ENCODE measurements at places on chromosomes 13 and 19. TPM values are rescaled to one million over a fixed set of nuclear protein-coding genes. Genes with fewer than 3 reads are reported as not detected.

GRCh38 chr13:45101327-45102018, 18.8 kb upstream of the GTF2F2 start:
- DNase-seq = no peak

DNA sequence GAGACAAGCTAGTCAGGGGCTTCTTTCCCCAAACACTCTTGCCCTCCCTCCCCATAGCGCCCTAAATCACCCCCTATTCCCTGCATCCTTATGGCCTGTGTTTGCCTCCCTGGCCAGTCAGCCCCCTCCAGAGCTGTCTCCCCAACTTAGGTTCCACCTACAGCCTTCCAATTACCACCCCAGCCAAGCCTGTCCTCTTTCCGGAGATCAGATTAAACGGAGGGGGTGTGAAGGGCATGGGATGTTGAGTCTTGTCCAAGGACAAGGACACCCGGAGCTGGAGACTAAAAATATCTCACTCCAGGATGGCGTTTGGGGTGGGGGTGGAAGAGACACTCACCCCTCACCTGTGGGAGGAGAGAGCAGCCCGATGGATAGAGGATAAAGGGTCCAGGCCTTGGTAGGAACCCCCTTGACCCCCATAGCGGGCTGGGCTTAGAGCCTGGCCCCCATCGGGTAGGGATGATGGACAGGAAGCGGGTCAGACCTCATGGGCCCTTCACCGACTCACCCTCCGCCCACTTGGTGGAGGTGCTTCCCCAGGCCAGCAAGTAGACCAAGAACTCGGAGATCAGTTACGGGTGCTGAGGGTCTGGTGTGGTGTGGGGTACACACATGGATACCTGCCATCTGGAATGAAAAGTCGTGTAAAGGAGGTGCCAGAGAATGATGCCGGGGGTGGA, 6.0 kb downstream of the ZNF865 start:
- no peak for DNase-seq

- DNase-seq = no peak
These were observed 153.7 kb downstream of the KLF5 start for GRCh38 chr13:73212482-73212881.

GRCh38 chr13:35887115-35887666, 244.0 kb downstream of the DCLK1 start:
- no peak for DNase-seq

DNA sequence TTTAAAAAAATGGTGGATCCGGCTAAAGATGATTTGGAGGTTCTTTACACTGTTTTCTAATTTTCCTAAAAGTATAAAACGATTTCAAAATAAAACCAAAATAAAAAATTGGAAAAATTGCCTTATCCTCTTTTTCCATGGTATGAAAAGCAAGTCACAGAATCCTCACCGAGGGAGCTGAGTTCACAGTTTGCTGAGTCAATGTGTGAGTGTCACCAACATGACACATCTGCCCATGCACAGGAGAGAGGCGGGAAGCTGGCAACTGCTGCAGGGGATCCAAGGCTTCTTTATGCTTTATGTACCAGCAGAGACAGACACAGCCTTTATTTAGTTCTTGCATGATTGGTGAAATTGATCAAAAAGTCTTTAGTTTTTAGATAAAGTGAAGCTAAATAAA, 157.8 kb downstream of the TNFSF13B start:
- DNase-seq = no peak

DNA sequence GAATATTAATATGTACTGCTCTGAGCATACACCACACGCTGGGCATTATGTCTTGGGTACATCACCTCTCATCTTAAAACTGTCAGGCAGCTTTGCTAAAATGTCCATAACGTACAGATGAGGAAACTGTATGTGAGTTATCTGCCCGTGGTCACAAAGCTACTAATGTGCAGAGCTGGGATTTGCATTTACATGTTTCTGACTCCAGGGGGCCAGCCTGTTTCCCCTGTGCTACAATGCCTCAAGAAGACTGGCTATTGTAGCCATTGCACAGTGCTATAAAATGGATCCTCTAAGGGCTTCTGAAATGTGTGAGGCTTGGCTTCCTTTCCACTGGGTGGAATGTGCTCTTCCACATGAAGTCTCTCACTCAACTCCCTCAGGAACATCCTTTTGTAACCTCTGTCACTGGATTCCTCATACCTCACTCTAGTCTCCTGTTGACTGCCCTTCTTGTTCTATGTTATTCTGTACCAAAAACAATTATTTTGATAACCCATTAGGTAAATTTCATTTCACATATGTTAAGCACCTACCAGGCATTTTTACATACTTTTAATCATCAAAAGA, 95.6 kb upstream of the HTR2A start:
- DNase-seq = no peak

DNA sequence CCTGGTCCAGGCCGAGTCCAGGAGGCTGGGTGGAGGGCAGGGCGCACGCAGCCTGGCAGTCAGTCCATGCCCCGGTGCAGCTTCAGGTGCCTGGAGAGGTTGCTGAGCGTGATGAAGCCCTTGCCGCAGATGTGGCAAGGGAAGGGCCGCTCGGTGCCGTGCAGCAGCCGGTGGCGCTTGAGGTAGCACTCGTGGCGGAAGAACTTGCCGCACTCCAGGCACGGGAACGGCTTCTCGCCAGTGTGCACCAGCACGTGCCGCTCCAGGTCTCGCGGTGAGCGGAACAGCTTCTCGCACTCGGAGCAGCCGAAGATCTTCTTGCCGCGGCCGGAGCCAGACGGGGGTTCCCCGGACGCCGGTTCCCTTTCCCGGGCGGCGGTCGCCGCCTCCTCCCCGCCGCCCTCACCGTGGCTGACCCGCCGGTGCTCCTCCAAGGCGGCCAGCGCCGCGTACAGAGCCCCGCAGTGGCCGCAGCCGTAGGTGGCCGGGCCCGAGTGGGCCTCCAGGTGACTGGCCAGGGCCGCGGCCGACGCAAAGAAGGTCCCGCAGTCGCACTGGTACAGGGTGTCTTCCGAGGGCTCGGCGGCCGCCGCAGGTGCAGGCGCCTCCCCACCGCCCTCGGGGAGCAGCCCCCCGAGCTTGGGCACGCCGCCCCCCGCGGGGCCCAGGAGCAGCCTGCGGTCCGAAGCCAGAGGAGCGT, 6.8 kb downstream of the FIZ1 start:
- DNase-seq = no peak

DNA sequence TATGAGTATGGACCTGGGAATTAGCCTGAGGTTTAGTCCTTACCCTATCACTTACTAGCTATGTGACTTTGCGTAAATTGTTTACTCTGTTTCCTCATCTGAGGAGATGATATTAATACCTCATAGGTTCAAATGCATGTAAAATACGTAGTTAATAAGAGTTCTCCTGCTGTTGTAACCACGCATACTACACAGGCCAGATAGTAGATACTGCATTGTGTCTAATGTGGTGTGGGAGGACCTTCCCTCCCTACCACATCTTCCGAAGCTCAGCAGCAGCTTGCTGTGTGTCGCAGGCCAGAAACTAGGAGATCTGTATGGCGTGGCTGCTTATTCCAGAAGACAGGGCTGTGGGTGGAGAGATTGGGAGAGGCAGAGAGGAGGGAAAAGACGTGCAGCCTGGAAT, 23.0 kb downstream of the GTF2F2 start:
- no peak for DNase-seq

DNA sequence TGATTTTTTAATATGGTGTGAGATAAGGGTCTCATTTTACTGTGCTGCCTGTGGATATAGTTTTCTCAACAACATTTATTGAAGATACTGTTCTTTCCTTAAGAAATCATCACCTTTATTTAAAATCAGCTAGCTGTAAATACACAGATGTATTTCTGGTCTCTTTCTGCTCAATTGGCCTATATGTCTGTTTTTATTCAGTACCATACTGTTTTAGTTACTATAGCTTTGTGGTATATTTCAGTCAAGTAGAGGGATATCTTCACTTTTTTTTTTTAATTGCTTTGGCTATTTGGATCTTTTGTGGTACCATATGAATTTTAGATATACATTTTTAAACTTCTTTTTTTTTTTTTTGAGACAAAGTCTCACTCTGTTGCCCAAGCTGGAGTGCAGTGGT, 16.7 kb upstream of the ZNF714 start:
- no peak for DNase-seq

- DNase-seq = no peak
These were observed 26.3 kb downstream of the CNFN start for GRCh38 chr19:42363614-42364346.

GRCh38 chr19:16369664-16370576, 45.3 kb downstream of the KLF2 start:
- no peak for DNase-seq

DNA sequence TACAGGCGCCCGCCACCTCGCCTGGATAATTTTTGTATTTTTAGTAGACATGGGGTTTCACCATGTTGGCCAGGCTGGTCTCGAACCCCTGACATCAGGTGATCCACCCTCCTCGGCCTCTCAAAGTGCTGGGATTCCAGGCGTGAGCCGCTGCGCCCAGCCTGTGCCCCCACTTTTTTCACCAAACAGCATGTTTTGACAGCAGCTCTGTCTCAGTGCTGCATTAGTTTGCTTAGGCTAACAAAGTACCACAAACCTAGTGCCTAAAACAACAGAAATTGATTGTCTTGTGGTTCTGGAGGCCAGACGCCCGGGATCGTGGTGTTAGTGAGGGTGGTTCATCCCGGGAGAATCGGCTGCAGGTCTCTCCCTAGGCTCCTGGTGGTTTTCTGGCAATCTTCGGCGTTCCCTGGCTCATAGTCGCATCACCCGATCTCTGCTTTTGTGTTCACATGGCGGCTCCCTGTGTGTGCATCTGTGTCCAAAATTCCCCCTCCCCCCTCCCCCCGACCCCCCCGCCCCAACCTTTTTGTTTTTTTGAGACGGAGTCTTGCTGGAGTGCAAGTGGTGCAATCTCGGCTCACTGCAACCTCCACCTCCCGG, 30.0 kb downstream of the MYH14 start:
- DNase-seq = no peak

- DNase-seq = no peak
These were observed 67.0 kb downstream of the ABCC4 start for GRCh38 chr13:95234242-95234641.

DNA sequence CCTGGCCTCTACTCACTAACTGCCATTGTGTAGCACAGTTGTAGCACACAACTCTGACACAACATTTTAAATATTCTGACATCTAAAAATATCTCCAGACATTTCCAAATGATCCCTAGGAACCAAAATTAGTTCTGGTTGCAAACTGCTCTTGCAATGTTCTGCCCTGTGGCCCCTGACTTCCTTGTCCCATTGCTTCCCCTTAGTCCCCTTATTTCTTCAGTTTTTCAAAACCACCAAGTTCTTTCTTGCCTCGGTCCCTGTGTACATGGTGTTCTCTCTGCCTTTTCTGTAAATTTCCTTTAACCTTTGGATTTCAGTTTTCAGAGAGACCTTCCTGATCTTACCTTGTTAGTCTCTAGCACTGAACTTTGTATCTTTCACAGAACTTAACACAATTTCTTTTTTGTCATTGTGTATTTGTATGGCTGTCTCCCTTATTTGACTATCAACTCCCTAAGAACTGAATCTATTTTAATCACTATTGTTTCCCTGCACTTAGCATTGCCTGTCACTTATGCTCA, 87.6 kb upstream of the MLNR start:
- no peak for DNase-seq

- DNase-seq = no peak
These were observed 76.6 kb downstream of the WDFY2 start for GRCh38 chr13:51660813-51661212.

Gene MYH14
- total RNA-seq = not detected

Gene ANGPTL8
- not detected for total RNA-seq

Gene ZNF470
- total RNA-seq = 6.8 TPM

Gene GNG8
- total RNA-seq = not detected

Gene POU2F2
- total RNA-seq = 8.3 TPM

Gene PPFIA3
- 11.7 TPM for total RNA-seq

Gene ZNF492
- not detected for total RNA-seq
